Gastroesophageal sphincter (tissue), 4 donors: ENCODE measurements at places on chromosomes 4 and X.
A peak's percentile ranks its signal among the peaks of the same experiment; 100 is the strongest.

DNA sequence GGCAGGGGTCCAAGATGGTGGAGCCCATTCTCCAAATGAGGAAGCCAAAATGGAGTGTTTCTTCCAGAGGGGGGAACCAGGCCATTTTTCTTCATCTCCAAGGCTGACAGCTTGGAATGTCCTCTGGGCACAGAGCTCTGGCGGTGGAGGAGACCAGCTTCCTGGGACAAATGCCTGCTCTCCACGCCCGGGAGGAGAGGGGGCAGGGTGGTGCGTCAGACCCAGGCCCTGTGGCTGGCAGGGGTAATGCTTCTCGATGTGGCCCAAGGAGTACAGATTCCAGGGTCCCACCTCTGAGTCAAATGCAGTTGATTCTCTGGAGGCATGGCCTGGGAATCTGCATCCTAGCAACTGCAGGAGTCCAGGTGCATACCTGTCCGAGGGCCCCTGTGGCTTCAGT, 44.6 kb upstream of the ADRA2C start:
- ATAC-seq: no peak

- no peak for ATAC-seq
Measured at GRCh38 chr4:102732678-102733077, 28.1 kb downstream of the MANBA start.

- ATAC-seq: no peak
Measured at GRCh38 chr4:153022241-153022715, 86.2 kb downstream of the FHDC1 start.

GRCh38 chr4:87092389-87093141, 127.9 kb downstream of the KLHL8 start:
- peak; percentile 68 for ATAC-seq

DNA sequence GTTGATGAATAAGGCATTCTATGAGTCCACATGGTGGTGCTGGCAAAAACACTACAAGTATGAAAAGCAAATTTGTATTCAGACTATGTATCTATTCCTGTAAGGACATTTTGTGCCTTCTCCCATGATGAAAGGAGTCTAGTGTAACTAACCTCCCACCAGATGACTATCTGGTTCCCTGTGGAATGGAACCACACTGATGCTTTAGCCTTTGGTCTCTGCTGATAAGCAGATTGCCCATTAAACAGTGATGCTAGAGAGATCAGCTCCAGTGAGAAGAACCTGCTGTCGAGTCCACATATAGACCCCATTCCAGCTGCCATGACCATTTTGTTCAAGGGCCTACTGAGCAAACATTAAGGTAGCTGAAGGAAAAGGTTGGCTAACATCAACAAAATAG, 10.5 kb upstream of the THOC2 start:
- no peak for ATAC-seq

DNA sequence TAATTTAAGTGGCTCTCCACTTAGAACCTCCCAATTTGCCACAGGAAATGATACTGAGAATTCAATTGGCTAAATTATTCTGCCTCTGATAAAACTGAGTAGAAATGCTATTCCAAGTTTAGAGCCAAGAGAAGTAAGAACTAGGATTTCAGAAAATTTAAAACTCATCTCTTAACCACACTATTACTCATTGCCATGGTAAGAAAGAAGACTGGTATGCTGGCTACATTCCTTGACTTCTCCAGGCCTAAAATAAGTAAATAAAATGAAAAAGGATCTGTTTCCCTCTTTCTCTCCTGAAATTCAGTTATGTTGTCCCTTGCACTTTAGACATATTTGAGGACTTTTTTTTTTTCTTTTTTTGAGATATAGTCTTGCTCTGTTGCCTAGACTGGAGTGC, 23.3 kb downstream of the ZNF280C start:
- no peak for ATAC-seq

GRCh38 chrX:47840111-47840510, 3.4 kb downstream of the ZNF81 start:
- no peak for ATAC-seq

GRCh38 chr4:78885598-78885997, 53.6 kb downstream of the PAQR3 start:
- ATAC-seq: no peak

GRCh38 chr4:28386776-28387175, 1526.1 kb downstream of the STIM2 start:
- ATAC-seq: no peak

- ATAC-seq: no peak
Measured at GRCh38 chrX:153614818-153615217, 15.9 kb upstream of the CCNQ start.

DNA sequence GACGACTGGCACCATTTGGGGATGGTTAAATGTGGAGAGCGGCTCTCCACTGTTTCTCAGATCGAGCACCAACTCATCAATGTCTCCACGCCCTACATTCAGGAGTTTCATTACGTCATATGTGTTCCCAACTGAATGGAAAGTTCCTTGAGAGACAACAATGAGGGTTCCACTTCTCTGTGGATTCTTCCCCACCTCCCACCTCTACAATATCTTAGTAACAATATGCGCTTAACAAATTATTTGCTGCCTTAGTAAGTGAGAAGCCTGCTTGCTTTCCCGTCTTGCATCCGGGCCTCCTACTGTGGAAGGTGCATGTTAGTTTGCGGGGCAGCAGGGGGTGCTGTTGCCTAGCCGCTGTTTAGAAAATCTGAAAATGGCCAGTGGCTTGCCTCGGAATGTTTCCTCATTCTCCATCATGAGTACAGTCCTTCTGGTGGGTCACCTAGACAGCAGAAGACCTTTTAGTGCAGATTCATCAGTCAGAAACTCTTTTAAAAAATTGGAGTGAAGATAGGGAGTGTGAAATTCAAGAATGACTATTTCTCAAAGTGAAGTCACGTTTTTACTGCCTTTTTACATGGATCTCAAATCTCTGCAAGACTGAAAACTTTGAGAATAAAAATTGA, 55.7 kb downstream of the PHOX2B start:
- peak; percentile 66 for ATAC-seq

DNA sequence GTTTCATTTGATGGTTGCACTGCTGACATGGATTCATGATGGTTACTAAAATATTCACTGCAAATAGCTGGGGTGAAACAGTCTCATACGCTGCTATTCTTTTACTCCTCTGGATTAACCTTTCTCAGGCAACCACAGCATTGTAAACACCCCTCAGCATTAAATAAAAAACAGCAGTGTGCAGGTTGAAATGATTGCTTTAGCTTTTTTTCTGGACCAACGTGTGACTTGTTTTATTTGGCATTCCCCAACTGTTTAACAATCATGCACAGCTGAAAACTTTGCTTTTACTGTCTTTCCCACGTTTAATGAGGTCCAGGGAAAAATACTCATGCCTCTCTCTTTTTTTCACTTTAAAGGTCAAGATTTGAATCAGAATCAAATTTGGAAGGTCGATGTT, 490.8 kb downstream of the RAPGEF2 start:
- no peak for ATAC-seq

GRCh38 chr4:17494258-17495190, 17.4 kb downstream of the QDPR start:
- ATAC-seq: no peak
